ENCODE measurements at places on chromosomes 5 and 9.

DNA sequence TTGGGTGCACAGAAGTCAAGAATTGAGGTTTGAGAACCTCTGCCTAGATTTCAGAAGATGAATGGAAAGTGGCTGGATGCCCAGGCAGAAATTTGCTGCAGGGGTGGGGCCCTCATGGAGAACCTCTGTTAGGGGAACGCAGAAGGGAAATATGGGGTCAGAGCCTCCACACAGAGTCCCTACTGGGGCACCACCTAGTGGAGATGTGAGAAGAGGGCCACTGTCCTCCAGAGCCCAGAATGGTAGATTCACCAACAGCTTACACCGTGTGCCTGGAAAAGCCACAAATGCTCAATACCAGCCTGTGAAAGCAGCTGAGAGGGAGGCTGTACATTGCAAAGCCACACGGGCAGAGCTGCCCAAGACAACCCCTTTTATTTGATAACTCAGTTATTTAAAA, 383.5 kb downstream of the TLE4 start:
- DNase-seq, result no peak

DNA sequence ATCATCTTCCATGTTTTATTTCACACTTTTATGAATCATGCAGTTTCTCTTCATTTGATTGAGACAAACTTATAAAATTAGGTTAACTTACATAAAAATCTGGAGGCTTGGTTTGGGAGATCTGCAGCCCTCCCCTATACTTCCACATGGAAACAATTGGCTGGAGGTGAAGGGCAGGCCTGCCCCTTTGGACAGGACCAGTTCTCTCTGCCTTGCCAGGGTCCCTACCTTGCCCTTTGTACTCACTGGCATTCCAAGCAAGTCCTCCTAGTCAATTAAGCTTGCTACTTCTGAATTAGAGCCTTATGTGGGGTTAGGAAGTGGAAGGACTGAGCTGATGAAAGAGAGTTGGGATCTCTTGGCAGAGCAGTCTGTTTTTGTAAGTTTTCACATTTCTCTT, 257.3 kb downstream of the GAS1 start:
- DNase-seq, result no peak

- DNase-seq, result no peak
Observed at GRCh38 chr9:447230-448025, 232.8 kb downstream of the DOCK8 start.

DNA sequence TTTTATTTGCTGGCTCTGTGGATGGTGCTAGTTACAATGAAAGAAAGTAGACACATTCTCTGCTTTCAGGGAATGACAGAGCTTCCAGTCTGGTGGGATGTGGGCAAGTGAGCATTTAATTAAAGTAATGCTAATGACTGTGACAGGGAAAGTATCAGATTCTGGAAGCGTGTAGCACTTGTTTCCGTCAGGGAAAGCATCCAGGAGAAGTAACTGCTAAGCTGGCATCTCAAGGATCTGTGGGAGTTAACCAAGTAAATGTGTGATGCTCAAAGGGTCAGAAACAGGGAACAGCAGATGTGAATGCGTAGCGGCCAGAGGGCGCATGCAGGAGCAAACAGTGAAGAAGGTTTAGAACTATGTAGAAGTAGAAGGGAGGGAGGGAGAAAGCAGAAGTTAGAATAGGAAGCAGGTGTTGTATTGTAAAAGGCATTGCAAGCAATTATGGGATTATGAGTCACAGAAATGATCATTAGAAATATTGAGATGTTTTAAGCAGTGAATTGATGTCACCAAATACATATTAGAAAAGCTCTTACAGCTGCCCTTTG, 12.2 kb downstream of the KLHL9 start:
- DNase-seq, result no peak

- no peak for DNase-seq
Observed at GRCh38 chr5:2897276-2897961, 145.9 kb upstream of the IRX2 start.

GRCh38 chr9:111393971-111394370, 63.9 kb upstream of the OR2K2 start:
- DNase-seq, result no peak

DNA sequence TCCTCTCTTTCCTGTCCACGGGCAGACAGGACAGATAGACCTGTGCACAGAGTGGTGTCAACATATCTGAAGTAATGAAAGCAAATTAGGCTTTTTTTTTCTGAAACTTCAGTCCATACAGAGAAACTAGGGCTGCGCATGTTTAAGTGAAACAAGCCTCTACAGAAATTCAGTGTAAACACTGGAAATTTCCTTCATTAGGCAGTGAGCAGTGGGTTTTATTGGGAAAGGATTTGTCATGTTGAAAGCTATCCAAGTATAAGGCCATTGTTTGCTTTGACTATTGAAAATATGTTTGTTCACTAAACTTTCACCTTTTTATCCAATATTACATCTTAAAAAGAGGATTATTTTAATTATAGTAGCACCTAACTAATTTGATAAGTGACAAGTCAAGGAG, 161.2 kb downstream of the AOPEP start:
- DNase-seq, result no peak

DNA sequence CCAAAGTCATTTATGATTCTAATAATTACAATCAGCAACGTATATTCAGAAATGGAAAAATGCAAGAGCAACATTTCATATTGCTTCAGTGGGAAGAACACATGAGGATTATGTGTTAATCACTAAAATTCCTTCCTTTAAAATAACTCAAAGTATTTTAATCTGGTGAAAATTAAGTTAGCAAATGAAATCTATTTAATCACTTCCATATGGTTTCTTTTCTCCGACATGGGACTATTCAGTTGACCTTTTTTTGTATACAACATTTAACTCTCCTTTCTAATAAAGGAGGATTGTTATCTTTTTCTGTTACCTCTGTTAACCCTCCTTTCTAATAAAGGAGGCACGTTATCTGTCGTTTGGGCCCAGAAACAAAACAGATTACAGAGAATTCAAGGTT, 59.9 kb downstream of the HOMER1 start:
- no peak for DNase-seq

Measured in effector CD8-positive, alpha-beta T cell (primary cell).